Stimulated activated CD4-positive, alpha-beta T cell treated with anti-CD3 and anti-CD28 coated beads, Interleukin-4, amount 100 ng/mL, for 48 hours (primary cell): ENCODE measurements at places on chromosomes 13 and 19.
A peak's percentile ranks its signal among the peaks of the same experiment; 100 is the strongest.

DNA sequence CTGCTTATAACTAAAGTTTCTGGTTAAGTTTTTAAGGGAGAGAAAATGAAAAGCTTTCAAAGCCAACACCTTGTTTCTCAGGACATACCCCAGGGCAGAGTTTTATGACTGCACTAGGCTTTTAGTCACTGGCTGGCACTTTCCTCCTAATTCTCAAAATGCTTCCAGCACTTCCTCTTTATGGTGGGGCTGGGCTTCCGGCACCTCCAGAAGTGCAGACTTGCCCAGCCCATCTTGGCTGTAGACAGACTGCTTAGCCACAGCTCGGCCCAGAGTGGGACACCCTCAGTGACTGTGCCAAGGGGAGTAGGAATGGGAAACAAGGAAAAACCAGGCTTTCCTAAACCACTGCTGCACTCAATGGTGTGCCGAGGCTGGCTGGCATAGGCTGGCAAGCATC, 23.2 kb upstream of the GTF3A start:
- DNase-seq: no peak

- DNase-seq: no peak
These were observed 16.6 kb downstream of the RASA3 start for GRCh38 chr13:114115796-114116195.

- no peak for DNase-seq
These were observed 6.3 kb upstream of the REXO1 start for GRCh38 chr19:1854542-1855039.

- no peak for DNase-seq
These were observed 104.7 kb upstream of the KL start for GRCh38 chr13:32911506-32911905.

DNA sequence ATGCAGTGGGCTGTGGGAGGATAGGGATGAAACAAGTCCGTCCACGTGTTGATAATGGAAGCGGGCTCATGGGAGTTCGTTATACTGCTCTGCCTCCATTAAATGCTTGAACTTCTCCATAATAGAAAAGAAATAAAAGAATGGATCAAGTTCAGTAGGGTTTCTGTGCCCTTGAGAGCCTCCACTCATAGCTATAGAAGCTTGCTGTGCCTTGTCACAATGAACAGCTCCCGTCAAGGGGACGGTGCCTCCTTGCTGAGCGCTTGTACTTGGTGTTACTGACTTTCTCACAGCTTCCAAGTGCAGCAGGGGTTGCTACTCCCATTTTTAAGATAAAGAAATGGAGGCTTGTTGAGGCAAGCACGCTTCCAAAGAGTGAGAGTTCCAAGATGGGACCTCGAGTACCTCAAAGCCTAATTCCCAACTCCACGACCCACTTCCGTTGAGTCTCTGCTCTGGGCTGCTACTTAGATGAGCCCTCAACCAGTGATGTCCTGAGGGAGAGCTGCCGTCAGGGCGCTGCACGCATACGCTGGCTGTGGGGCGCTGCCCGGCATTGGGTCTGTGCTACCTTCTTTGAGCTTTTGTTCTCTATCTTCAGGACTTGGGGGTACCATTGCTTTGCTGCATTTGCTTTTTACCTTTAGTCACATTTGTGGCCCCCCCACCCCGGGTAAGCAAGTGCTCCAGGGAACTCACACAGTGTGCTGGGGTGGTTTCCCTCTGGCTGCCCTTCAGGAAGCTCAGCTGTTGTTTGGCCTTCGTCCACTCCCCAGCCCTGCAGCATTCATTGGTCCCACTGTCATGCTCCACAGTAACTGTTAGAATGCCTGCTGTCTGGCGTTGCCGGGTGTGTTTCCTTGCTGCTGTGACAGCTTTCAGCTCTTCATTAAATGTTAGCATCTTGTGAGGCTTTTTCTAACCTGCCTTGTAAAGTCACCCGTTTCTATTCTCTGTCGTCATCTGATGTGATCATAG, 9.5 kb downstream of the SNRNP70 start:
- no peak for DNase-seq

GRCh38 chr19:642767-643727, 3.4 kb downstream of the FGF22 start:
- DNase-seq: no peak

- DNase-seq: peak; percentile 89
These were observed 2.9 kb upstream of the LTBP4 start for GRCh38 chr19:40598121-40598917.

DNA sequence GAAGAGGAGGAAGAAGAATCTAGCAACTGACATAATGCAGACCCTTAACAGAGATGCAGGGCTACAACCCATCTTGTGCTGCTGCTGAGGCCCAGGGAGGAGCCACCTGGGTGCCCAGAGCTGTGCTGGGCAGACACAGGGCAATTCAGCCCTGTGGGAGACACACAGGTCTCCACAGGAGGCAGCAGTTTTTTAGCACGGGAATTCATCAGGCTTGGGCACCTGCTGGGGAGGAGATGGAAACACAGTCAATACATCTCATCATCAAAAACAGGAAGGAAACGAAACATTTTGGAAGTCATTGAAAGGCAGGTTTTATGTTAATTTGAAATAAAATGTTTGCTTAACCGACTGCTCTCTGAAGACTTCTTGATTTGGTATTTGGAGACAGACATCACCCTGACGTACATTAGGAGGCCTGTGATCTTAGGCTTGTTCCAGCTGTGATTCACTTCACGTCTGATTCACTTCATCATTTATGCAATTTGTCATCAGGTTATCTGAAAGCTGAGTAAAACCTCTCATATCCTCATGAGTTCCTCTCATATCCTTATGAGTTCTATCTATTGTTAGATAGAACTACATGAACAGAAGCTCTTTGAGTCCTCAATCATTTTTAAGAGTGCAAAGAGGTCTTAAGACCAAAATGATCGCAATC, 77.4 kb downstream of the CYSLTR2 start:
- no peak for DNase-seq

DNA sequence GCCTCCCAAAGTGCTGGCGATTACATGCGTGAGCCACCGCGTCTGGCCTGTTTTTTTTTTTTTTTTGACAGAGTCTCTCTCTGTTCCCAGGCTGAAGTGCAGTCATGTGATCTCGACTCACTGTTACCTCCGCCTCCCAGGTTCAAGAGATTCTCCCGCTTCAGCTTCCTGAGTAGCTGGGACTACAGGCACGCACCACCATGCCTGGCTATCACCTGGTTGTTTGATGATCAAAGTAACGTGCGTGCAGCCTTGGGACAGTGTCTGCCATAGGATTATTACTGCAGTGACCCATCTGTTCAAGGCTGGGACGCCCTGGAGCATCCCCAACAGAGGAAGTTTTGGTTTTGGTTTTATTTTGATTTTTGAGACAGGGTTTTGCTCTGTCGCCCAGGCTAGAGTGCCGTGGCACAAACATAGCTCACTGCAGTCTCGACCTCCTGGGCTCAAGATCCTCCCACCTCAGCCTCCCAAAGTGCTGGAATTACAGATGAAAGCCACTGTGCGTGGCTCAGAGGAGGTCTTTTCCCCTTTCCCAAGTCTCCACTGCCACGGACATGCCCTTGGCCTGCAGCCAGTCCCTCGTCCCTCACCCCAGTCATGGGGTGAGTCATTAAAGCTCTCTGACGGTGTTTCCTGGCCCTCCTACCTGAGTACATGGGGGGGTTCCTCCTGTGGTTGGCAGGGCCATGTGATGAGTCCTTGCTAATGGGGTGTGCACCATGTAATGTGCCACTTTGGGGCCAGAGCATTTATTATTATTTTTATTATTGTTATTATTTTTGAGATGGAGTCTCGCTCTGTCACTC, 65.6 kb downstream of the IER2 start:
- peak; percentile 10 for DNase-seq

- DNase-seq: no peak
These were observed 126.7 kb downstream of the ABCC4 start for GRCh38 chr13:95174517-95174916.

DNA sequence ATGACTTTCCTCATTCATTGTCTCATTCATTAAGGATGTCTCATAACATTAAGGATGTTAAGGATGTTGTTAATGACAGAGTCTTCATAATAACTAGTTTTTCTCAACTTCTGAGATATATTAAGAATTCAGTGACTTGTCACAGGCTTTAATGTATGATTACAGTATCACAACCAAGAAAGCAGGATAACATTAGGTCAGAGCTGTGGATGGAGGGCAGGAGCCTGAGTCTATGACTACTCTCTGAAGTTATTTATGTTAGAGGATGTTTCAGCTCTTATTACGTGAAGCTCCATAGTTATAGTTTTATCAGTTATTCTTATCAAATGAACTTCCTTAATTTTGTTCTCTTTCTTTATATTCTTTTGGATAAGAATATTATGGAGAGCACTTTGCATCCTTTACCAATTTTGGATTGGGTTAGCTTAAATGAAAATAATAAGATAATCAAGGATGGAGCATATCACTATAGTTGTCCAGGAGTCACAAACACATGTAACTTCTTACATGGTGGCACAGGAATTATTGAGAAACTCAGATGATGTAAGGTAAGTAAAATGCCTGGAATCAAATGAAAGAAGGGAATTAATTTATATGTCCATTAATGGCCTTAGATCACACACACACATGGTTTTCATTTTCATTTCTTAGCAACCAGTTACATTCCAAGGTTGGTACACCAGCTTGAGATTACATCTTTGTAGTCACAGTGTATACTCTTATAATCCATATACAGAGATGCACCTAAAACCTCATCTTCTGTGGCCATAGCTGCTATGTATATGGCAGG, 57.0 kb downstream of the SLC10A2 start:
- no peak for DNase-seq

GRCh38 chr19:11964496-11964857, 363 bp upstream of the ZNF763 start:
- peak; percentile 2 for DNase-seq

DNA sequence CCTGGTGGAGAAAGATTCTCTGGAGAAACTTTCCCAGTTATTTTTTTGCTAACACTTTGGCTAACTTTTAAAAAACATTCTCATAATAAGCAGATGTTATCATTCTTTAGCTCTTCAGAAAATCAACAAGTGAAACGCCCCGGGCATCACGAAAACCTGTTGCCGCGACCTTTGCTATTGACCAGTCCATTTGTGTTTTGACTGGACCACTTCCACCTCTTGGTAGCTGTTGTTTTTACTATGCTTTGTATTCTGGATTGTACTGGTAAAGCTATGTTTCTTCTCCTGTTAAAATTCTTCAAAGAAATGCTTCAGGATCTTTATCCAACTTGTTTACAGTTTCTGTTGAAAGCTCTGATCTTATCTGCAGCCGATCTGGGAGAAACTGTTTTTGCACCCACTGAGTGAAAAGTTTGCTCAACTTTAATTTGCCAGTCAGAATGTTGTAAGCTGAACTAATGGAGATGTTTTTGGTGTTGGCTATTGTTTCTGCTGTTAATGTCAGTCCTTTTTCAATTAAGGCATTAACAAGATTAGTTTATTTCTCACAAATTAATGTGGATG, 23.3 kb downstream of the UFM1 start:
- DNase-seq: no peak
